ENCODE measurements at places on chromosomes 5 and 9.

- DNase-seq: peak; percentile 54
Measured at GRCh38 chr9:114035845-114036801, 42.0 kb downstream of the AMBP start.

DNA sequence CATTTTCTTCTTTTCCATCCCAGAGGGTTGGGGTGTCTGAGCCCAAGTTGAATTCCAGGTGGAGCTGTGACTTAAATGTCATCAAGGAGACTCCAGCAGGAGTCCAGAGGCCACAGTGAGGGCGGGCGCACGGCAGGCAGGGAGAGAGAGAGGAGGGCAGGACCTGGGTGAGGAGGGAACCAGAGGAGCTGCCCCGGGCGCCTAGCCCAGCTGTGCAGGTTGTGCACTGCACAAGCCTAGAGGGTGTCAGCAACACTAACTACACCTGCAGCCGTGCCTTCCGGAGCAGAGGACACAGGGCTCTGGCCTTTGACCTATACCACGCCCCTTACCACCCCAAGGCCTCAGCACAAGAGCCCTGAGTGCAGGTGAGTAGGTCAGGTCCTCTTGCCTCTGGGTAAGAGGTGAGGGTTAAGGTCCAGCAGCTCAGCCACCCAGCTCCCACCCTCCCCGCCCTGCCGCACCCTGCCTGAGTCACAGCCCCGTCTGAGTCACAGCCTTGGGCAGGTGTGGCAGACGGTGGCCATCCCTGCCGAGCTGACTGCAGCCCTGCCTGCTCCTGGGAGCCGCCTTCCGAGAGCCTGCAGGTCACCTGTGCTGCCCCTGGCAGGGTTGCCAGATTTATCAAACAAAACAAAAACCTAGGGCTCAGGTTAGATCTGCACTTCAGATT lies 6.4 kb upstream of the AGPAT2 start:
- no peak for DNase-seq

DNA sequence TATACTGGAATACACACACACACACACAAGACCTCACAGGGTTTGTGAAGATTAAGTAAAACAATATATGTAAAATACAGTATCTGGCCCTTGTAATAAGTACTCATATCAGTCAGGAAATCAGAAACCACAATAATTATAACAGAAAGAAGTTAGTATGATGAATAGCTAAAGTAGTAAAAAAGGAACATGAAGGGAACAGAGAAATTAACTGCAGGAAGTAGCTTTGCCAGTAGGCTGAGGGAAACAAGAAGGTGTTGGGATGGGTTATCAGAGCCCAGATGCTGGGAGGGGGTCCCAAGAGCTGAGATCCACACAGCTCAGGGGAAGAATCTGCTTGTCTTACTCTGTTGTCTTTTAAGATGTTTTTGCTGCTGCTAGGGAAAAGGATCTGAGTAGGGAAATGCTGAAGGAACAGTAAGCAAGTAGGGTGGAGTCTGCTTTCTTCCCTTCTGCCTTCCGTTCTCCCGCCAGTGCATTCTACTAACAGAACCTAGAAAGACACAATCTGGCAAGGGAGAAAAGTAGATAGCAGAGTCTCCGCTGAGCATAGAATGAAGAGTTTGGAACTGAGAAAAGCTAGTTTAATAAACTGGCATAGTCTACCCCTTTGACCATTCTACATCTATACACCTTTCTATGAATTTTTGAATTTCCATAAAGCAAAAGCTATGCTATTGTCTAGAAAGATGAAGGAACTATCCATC lies 55.3 kb upstream of the ALDH1A1 start:
- no peak for DNase-seq

GRCh38 chr5:2176581-2176980 lies 293.9 kb upstream of the IRX4 start:
- no peak for DNase-seq

DNA sequence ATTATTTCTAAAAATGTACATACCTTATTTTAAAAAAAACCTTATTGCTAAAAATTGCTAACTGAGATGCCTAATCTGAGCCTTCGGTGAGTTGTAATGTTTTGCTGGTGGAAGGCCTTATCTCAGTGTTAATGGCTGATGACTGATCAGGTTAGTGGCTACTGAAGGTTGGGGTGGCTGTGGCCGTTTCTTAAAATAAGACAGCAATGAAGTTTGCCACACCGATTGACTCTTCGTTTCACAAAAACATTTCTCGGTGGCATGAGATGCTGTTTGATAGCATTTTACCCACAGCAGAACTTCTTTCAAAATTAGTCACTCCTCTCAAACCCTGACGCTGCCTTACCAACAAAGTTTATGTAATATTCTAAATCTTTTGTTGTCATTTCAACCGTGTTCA lies 14.7 kb downstream of the CENPK start:
- no peak for DNase-seq

- DNase-seq: no peak
Measured at GRCh38 chr5:11941566-11941965, 37.3 kb upstream of the CTNND2 start.

DNA sequence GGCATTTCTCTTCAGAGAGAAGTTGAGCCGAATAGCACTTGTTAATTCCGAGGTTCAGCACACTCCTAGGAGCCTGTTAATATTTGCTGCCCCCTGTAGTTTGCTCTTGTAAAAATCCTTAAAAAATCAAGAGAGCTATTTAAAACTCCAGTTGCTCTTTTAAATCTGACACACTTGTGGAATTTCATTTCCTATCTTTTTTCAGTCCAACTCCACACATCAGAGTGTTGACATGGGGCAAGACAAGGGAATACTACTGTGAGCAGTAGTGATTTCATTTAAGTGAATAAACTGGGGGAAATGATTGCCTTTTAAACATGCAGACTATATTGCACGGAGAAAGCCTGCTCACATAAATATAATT lies 1096.3 kb upstream of the DMAC1 start:
- DNase-seq: no peak

- no peak for DNase-seq
Measured at GRCh38 chr9:880725-881124, 39.2 kb downstream of the DMRT1 start.

DNA sequence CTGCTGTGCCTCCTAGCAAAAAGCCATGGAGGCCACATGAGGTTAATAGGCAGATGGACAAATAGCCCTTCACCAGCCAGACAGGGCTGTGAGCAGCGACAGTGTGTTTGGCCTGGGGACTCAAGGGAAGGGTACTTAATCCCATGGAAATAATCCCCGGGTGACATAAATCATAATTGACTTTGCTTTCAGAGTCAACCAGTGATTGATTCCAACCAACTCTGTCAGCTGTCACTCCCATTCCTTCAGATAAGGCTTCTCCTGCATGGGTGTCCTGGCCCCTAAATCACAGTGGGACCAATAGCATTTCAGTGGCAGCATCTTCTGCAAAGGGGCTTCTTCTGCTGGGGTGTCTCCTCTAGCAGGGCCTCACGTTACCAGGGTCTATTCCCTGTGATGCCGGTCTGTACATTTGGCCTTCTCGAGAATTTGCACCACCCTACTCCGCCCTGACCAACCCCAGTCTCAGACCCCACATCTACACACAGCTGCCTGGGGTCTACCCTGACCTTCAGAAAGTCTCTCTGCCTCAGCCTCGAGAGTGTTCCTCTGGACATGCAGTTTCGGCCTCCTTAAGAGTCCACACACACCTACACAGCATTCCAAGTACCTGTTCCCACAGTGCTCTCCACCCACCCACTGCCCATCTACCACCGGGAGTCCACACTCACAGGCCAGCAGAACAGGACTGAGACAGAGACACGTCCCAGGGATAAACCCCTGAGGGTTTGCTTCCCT lies 3.7 kb downstream of the CLTB start:
- DNase-seq: no peak

DNA sequence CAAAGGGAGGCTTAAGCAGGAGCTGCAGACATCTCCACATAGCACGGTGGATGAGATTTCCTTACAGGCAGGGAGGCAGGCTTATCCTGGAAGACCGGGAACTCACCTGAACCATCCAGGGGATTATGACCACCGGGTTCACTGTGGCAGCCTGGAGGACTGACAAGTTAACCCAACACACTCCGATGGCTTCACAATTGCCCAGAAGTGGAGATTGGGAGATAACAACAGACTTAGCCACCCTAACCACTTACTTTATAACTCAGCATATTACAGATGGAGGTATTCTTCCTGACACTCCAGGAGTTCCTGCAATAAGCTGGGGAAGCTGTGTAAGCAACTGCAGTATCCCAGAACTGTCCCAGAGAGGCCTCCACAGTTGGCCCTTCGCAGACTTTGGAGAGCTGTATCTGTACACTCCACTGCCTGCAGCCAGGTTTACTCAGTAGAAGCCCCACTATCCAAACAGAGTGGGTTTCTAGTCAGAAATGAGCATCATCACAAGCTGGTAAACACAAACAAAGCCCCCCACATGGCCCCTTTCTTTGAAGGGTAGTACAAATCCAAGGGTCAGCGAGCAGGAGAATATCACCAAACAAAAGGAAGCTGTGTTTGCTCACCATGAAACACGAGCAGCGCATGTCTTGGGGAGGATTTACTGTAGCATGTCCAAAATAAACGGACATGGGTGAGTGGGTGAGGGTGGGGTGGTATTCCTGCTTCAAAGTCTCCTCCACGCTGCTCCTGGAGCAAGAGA lies 462.2 kb downstream of the RASEF start:
- DNase-seq: no peak

- no peak for DNase-seq
Measured at GRCh38 chr5:109406719-109407118, 3.1 kb downstream of the PJA2 start.

DNA sequence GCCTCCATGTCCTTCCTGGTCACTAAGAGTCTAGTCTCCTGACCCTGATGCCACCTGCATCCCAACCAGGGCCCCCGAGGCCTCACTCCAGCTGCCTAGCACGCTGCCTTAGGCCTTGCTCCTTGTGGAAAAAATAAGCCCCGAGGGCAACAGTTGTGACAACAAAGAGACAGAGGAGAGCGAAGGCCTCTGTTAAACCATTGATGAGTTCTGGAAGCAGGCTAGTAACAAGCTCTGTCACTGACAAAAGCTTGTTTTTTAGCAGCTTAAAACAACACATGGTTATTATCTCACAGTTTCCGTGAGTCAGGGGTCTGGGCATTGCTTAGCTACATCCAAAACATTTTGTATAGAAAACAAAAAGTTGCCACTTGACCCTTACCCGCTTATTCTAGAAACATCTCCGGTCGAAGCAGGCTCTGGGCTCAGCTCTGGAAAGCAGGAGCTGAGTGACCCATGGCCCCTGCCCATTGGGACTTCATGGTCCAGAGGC lies 48.2 kb upstream of the TBC1D2 start:
- no peak for DNase-seq
